ENCODE measurements at places on chromosomes 1 and 21.

DNA sequence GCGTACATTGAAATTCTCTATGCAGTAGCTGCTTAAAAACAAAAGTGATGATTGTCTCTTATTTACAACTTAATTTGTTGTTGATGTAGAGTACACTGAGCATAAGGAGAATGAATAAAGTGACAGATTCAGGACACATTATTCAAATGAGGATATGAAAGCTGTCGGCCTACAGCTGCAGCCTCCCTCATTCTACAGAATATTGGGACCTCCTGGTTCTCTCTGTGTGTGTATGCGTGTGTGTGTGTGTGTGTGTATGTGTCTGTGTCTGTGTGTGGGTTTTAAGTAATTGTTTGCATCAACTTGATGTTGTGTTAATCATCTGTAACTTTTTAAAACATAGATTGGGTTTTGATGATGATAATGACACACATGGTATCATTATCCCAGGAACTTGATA, 17.9 kb downstream of the PROX1 start:
- DNase-seq: no peak

- no peak for DNase-seq
These were observed 57.1 kb upstream of the ADARB1 start for GRCh38 chr21:45017039-45017960.

- DNase-seq: no peak
These were observed 1.2 kb upstream of the TPRG1L start for GRCh38 chr1:3623441-3624199.

- DNase-seq: peak; percentile 80
These were observed at the start of gene KCTD3 for GRCh38 chr1:215566556-215567490. KCTD3 (plus strand) TSS chr1:215567304; CDS start chr1:215567686, 382 bp downstream.

DNA sequence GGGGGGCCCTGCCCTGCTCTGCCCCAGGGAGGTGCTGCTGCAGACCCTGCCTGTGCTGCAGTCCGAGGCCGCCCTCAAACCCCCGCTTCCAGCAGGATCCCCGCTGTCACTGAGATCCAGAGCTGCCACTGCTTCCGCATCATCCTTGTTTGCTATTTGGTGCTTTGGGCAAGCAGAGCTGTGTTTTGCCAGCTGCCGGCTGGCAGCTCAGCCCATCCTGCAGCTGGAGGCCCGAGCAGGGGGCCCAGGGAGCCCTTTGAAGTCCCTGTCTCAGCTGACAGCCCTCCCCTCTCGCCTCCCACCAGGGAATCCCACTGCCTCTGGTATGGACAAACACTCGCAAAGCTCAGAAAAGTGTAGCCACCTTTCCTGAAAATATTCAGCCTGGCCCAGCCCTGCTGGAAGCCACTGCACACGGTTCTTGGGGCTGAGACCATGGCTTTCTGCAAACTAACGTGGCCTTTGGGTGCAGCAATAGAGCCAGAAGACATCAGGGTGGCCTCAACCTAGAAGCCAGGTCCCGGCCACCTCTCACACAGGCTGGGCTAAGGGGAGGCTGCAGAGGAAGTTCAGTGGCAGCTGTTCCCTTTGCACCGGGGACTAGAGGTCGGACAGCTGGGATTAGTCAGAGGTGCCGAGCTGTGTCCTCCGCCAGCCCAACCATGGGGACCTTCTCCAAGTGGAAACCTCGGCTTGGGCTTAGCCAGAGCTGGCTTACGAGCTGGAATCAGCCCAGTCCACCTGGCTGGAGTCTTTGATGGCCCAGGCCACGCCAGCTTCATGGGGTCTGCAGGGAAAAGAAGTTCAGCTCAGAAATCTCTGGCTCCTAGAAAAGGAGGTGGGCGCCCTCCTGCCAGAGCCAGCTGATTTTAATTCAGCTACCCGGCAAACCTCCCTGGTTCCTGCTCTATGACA, 107.1 kb downstream of the SPSB1 start:
- DNase-seq: peak; percentile 85

DNA sequence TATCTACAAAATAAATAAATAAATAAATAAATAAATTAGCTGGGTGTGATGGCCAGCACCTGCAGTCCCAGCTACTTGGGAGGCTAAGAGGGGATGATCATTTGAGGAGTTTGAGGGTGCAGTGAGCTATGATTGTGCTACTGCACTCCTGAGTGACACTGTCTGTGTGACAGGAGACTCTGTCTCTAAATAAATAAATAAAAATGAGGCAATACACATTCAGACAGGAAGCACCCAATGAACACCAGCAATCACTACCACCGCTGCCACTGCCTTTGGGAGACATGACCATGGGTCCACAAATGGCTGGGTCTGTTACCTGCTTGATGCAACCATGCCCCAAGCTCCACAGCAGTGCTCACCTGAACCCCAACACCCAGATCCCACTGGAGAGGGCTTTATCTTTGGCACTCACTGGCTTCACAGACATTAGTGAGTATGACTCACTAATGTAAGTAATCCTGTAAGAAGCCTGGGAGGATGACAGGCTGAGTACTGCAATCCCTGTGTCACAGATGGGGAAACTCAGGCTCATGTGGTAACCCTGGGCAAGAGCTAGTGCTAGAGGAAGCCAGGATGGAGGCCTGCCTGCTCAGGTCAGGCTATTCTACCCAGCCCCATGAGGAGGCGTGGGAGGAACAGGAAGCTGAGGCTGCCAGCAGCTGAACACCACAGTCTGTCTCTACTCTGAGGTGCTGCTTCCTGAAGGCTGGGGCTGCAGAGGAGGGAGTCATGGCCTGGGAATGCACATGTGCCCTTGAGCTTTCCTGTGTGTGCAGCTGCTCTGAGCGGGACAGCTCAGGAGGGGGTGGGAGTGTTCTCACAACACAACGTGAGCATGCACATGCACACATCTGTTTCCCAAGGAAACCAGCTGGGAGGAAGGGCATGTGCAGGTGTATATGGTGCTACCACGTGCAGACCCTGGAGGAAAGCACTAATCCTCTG, 43.0 kb downstream of the SLC9A1 start:
- peak; percentile 100 for DNase-seq

DNA sequence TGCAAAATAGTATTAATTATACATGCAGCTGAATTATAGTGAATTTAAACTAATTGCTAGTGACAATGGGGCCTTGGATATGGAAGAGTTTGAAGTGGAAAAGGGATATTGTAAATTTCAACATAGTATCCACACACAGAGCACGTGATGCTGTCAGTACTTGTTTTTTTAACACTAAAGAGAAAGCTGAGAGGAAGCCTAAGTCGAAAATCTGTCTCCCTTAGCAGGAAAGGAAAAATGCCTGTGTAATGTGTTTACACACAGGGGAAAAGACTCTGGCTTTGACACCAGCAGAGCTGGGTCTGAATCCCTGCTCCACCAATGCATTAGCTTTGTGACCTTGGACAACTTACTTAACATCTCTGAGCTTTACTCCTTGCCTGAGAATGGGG, 42.6 kb downstream of the PCSK9 start:
- DNase-seq: peak; percentile 50

DNA sequence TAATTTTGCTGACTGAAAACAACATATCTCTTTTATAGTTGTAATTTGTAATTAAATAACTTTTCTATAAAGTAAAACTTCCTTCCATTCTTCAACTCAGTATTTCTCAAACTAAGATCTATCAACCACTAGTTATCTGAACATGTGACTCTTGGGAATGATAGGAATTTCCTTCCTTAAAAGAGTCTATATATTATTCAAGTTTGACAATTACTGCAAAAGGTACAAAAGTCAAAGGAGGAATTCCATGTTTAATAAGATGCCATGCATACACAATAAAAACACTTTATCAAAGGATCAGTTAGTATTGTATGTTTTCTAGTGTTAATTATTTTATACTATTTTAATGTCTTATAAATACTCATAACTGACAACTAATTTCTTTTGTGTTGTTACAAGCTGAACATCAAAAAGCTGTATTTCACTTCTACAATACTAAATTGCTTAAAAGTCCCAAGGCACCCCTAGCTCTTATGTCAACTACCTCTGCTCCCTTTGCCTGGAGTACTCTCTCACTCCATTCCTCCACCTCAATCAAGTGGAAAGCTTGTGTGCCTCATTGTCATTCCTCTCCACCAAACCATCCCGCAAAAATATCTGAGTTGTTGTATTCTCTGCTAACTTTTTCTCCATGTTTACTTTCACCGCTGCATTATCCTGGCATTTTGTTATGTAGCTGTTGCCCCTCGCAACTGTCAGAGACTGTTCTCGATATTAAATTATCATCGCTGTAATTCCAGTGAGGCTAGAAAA, 67.9 kb downstream of the SLC44A5 start:
- peak; percentile 61 for DNase-seq

DNA sequence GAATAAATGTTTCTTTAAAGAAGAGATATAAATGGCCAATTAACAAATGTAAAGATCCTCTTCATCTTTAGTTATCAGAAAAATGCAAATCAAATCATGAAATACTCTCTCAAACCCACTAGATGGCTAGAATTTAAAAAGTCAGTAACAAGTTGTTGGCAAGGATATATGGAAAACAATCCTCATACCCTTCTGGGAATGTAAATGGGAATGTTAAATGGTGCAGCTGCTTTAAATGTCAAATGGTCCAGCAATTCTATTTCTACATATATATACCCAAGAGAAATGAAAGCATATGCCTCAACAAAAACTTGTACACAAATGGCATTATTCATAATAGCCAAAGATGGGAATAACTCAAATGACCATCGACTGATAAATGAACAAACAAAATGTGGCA, 283.5 kb downstream of the RWDD3 start:
- DNase-seq: no peak

- peak; percentile 46 for DNase-seq
These were observed 4.6 kb downstream of the FCRLB start for GRCh38 chr1:161725908-161726472.

DNA sequence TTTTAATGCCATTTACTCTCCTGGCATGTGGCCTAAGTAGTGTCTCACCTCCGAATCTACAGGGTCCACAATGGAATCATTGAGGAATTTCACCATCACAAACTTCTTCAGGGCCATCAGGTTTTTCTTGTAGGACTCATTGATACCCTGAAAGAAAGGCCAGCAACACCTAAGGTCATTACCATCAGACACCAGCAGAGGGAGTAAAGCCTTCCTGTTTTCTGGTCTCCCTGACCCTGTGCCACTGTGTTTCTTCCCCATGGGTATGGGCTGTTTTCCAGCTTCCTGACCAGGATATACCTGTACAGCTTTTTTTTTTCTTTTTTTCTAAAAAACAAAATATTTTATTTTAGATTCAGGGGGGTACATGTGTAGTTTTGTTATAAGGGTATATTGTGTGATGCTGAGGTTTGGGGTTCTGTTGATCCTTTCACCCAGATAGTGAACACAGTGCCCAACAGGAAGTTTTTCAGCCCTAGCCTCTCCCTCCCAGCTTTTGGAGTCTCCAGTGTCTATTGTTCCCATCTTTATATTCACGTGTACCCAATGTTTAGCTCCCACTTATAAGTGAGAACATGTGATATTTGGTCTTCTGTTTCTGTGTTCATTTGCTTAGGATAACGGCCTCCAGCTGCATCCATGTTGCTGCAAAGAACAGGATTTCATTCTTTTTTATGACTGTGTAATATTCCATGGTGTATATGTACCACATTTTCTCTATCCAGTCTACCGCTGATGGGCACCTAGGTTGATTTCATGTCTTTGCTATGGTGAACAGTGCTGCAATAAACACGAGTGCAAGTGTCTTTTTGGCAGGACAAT, 18.3 kb downstream of the PPT1 start:
- DNase-seq: peak; percentile 79
